ENCODE measurements at places on chromosomes 5 and 9. TPM values are rescaled to one million over a fixed set of nuclear protein-coding genes. Genes with fewer than 3 reads are reported as not detected.

FCN2 gene
- not detected for total RNA-seq

SLC34A1 gene
- total RNA-seq = not detected

SPATA31A3 gene
- total RNA-seq = not detected

SNCAIP gene
- total RNA-seq = not detected

IFNA21 gene
- not detected for total RNA-seq

CLIC3 gene
- total RNA-seq = 2.1 TPM

ANKH gene
- 12.9 TPM for total RNA-seq

NUDCD2 gene
- total RNA-seq = 7.3 TPM

PCDHB14 gene
- 0.26 TPM for total RNA-seq

PRSS3 gene
- 95.6 TPM for total RNA-seq

ITGA2 gene
- 35.0 TPM for total RNA-seq

CNTFR gene
- total RNA-seq = not detected

TLR4 gene
- 0.26 TPM for total RNA-seq

ADRB2 gene
- total RNA-seq = 21.9 TPM

PCA3 gene
- total RNA-seq = not detected

EIF4E1B gene
- not detected for total RNA-seq

IL5 gene
- not detected for total RNA-seq

HRH2 gene
- not detected for total RNA-seq

LCN1 gene
- not detected for total RNA-seq

TMEM174 gene
- not detected for total RNA-seq

DMRT3 gene
- total RNA-seq = not detected

DEPDC1B gene
- total RNA-seq = 2.1 TPM

NDUFAF2 gene
- total RNA-seq = 48.6 TPM

FAM81B gene
- total RNA-seq = not detected

PCDHGA12 gene
- total RNA-seq = 0.79 TPM

TESK1 gene
- total RNA-seq = 6.6 TPM

DBH gene
- total RNA-seq = not detected

PROB1 gene
- total RNA-seq = 0.51 TPM

ENTPD2 gene
- 0.79 TPM for total RNA-seq

LCN6 gene
- total RNA-seq = not detected

AFAP1L1 gene
- 21.9 TPM for total RNA-seq

NR5A1 gene
- total RNA-seq = not detected

PCDH1 gene
- 85.3 TPM for total RNA-seq

GARNL3 gene
- 5.4 TPM for total RNA-seq

DNAH5 gene
- 0.13 TPM for total RNA-seq

SLC6A7 gene
- total RNA-seq = not detected

IGFBPL1 gene
- not detected for total RNA-seq

LHX3 gene
- total RNA-seq = not detected

MARCOL gene
- not detected for total RNA-seq

HAVCR2 gene
- total RNA-seq = 0.53 TPM

Data from bronchial epithelial cell (primary cell).